Progenitor cell of endocrine pancreas (in vitro differentiated cells): ENCODE measurements at places on chromosomes 11 and 22.

DNA sequence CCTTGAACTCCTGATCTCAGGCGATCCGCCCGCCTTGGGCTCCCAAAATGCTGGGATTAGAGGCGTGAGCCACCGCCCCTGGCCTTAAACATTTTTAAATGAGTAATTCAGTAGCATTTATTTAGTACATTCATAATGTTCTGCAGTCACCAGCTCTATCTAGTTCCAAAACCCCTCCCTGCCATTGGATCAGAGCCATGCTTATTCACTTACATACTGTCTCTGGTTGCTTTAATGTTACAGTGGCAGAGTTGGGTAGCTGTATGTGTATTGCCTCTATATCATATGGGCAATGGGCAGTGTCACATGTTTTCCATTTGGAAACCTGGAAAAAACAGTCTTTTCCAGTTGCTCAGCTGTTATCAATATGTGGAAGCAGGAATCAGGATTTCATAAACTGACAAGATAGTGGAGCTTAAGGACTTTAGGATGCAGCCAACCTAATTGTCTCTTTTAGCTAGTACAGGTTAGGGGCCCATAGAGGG is 10.5 kb downstream of the COA4 start:
- DNase-seq: no peak
- H3K27ac ChIP-seq: no peak overlapping the region
- no peak overlapping the region for H3K4me3 ChIP-seq
- no peaks in the 10 kb centered on the region for H3K27me3 ChIP-seq
- peaks cover 11% of the 10 kb centered on the region for H3K36me3 ChIP-seq
- H3K4me1 ChIP-seq: no peaks in the 10 kb centered on the region

- H3K27ac ChIP-seq: no peak overlapping the region
- peaks cover 23% of the 10 kb centered on the region for H3K27me3 ChIP-seq
- DNase-seq: no peak
- H3K4me1 ChIP-seq: no peaks in the 10 kb centered on the region
These were observed 206.0 kb downstream of the BRD1 start for GRCh38 chr22:49621601-49622210.

- H3K4me1 ChIP-seq: peaks cover 65% of the 10 kb centered on the region
- peak overlapping the region; percentile 9 for H3K4me3 ChIP-seq
- DNase-seq: no peak
- H3K27me3 ChIP-seq: no peaks in the 10 kb centered on the region
These were observed 7.6 kb downstream of the KCNQ1OT1 start for GRCh38 chr11:2691991-2692875.

DNA sequence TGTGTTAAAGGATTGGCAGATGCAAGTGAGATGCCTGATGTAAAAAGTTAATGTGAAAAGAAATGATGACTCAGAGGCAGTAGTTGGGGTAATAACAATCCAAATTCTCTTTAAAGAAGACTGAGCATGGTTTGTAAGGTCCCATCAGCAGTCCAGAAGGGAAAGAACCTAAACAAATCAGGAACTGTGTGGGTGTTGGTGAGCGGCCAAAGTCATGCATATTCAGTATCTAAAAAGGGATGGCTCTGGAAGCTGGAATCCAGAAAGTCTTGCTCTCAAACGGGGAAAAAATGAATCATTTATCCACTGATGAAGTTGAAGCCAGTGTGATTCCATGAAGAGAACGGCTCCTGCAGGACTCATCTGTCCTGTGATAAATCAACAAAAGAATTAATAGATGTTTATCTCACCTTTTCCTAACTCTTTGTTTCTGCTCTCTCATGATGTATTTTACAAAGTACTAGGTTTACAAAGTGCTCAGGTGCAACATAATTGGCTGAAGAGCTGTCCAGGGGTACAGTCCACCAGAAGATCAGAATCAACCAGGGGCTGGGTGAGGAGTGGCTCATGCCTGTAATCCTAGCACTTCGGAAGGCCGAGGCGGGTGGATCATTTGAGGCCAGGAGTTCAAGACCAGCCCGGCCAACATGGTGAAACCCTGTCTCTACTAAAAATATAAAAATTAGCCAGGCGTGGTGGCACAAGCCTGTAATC is 20.5 kb upstream of the SORL1-AS1 start:
- peaks cover 2% of the 10 kb centered on the region for H3K36me3 ChIP-seq
- DNase-seq: no peak
- H3K27me3 ChIP-seq: no peaks in the 10 kb centered on the region
- H3K4me1 ChIP-seq: peaks cover 21% of the 10 kb centered on the region

GRCh38 chr22:20773793-20774212 is at the start of gene SERPIND1:
TSS of gene SERPIND1 (plus strand) at chr22:20774113. CDS start at chr22:20779313, 5,200 bp downstream.
- peaks cover 15% of the 10 kb centered on the region for H3K4me1 ChIP-seq
- DNase-seq: no peak
- H3K36me3 ChIP-seq: peaks cover 8% of the 10 kb centered on the region
- peak within 1 kb of the TSS; percentile 62 for H3K27ac ChIP-seq
- H3K4me3 ChIP-seq: no peak within 1 kb of the TSS

DNA sequence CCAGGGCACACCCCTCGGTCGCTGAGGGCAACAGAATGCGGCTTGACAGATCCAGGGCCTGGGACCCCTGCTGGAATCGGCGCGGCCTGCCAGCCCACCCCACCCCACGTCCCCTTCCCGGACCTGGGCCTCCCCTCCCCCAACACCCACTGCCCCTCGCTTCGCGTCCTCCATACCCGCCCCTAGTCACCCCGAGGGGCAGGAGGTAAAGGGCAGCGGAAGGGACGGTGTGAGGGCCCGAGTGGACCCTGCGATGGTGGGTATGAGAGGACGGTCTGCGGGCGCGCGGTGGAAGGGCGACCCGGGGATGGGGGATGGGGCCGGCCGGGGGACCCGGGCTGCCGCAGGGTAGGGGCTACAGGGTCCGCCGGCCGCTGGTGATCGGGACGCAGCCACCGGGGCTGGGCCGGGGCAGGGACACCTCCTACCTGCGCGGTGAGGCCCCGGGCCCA is 311 bp downstream of the APBB1 start:
- peaks cover 2% of the 10 kb centered on the region for H3K4me1 ChIP-seq
- H3K27me3 ChIP-seq: peaks cover 22% of the 10 kb centered on the region
- H3K4me3 ChIP-seq: no peak overlapping the region
- DNase-seq: peak; percentile 41
- no peak overlapping the region for H3K27ac ChIP-seq

GRCh38 chr11:104199053-104199452 is 35.1 kb upstream of the PDGFD start:
- DNase-seq: no peak
- no peaks in the 10 kb centered on the region for H3K27me3 ChIP-seq

GRCh38 chr22:30038219-30038618 is 42.0 kb upstream of the HORMAD2 start:
- peaks cover 13% of the 10 kb centered on the region for H3K27me3 ChIP-seq

- peaks cover 9% of the 10 kb centered on the region for H3K36me3 ChIP-seq
- DNase-seq: no peak
- no peaks in the 10 kb centered on the region for H3K27me3 ChIP-seq
These were observed 69.6 kb downstream of the ZBTB16 start for GRCh38 chr11:114129142-114129541.

GRCh38 chr11:7437696-7438095 is 47.6 kb upstream of the OLFML1 start:
- DNase-seq: no peak
- H3K27ac ChIP-seq: no peak overlapping the region
- no peak overlapping the region for H3K4me3 ChIP-seq

- no peak overlapping the region for H3K27ac ChIP-seq
- no peaks in the 10 kb centered on the region for H3K27me3 ChIP-seq
- H3K4me1 ChIP-seq: peaks cover 2% of the 10 kb centered on the region
- no peaks in the 10 kb centered on the region for H3K36me3 ChIP-seq
- DNase-seq: no peak
These were observed 48.9 kb downstream of the RTL6 start for GRCh38 chr22:44449061-44449682.

DNA sequence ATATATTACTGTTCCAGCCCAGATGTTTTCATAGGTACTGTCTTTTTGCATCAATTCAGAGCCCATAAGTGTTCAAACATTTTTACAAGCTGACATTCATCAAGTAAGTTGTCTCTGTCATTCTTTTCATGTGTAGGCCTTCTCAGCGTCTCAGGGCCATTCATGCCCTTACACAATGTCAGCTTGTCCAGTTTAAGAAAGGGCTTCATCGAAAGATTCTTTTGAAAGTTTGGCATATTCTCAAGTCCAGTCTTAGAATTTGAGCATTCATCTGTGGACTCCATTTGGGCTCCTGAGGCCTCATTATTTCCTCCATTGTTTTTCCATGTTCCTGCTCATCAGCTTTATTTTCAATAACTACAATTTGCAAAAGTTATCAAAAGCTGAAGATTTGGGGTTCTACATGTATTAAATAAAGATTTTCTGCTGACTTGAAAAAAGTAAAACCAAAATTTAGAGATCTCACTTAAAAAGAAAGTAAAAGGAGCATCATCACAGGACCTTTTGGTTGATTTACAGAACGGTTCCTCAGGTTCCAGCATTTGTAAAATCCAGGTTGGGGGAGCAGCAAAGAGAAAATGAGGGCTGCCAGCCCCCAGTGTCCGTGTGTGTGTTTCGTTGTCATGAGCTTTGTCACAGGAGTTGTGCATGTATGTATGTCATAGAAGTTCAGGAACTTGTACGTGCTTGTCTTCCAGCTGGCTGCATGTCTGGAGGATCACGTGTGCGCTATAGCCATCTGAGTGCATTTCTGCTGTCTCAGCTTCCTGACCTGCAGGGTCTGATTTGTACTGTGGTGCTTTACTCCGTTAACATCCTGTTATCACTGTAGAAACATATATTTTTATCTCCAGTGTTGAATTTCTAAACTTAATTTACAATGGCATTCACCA is 15.6 kb downstream of the MOV10L1 start:
- no peak overlapping the region for H3K4me3 ChIP-seq
- no peaks in the 10 kb centered on the region for H3K36me3 ChIP-seq
- H3K27me3 ChIP-seq: peaks cover 6% of the 10 kb centered on the region
- no peak overlapping the region for H3K27ac ChIP-seq

- peaks cover 8% of the 10 kb centered on the region for H3K4me1 ChIP-seq
- H3K27me3 ChIP-seq: peaks cover 49% of the 10 kb centered on the region
- no peak overlapping the region for H3K27ac ChIP-seq
- no peak overlapping the region for H3K4me3 ChIP-seq
These were observed 1.2 kb downstream of the TUBA8 start for GRCh38 chr22:18111759-18112330.

DNA sequence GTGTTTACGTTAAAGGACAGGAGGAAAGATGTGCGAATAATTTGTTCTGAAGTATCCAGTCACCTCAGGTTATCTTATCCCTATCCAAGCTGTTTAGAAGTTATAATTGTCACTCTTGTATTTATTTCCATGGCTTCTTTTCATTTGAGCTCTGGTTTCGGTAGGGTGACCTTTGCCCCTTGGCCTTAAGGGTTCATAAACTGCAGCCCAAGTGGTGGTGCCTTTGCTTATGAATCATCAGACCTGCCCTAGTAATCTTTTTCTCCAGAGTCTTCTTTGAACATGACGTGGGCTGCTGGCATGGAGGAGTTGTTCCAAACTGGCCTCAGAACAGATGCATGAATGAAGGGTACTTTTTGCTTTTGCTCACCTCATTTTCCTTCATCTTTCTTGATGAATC is 6.5 kb upstream of the CRYBB3 start:
- H3K27ac ChIP-seq: no peak overlapping the region
- no peaks in the 10 kb centered on the region for H3K27me3 ChIP-seq
- no peaks in the 10 kb centered on the region for H3K4me1 ChIP-seq
- no peak overlapping the region for H3K4me3 ChIP-seq
- no peak for DNase-seq

DNA sequence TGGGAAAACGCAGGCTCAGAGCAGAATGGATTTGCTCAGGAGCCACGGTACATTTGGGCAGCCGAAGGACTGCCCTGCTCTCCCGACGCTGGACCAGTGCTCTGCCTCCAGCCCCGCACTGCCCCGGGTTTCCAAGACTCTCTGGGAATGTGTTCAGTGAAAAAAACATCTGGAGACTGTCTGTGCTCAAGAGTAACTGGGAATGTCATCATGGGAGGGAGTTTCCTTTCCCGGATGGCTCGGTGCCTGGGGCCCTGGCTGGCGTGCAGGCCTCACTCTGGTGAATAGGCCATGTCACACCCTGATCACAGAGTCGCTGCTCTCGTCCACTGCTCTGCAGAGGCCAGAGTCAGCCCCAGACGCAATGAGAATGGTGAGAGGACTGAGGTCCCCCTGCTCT is 9.8 kb upstream of the APOL6 start:
- peaks cover 12% of the 10 kb centered on the region for H3K4me1 ChIP-seq
- peaks cover 10% of the 10 kb centered on the region for H3K27me3 ChIP-seq
- H3K27ac ChIP-seq: no peak overlapping the region
- no peak overlapping the region for H3K4me3 ChIP-seq
- no peak for DNase-seq

GRCh38 chr11:46633291-46634217 is 16.2 kb downstream of the ATG13 start:
- no peak overlapping the region for H3K4me3 ChIP-seq
- no peaks in the 10 kb centered on the region for H3K27me3 ChIP-seq
- no peak for DNase-seq
- H3K27ac ChIP-seq: no peak overlapping the region
